Activated CD4-positive, alpha-beta T cell treated with anti-CD3 and anti-CD28 coated beads for 36 hours (primary cell): ENCODE measurements at places on chromosomes 13 and 19. TPM values are rescaled to one million over a fixed set of nuclear protein-coding genes. Genes with fewer than 3 reads are reported as not detected.

Gene SUGT1
- total RNA-seq = 58.3 TPM

Gene ATCAY
- total RNA-seq = not detected

GRCh38 chr13:73664851-73665250 is 469.4 kb downstream of the KLF12 start:
- DNase-seq = no peak

DNA sequence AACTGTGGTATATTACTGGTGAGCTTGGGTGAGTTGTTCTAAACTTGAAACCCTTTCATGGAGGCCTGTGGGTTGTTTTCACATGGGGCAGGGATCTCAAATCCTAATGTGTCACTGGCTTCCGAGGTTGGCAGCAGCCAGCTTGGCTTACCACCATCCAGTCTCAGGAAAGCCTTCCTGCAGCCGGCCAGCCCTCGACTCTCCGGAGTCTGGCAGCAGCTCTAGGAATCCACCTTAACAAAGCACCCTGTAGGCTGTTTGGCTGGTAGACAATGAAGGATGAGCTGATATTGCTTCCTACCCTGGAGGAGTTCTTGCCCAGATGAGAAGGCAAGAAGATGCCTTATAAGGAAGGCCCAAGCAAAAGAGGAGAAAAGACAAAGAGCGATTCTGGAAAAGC is 188.3 kb downstream of the KLF12 start:
- DNase-seq = no peak

Gene ATP8A2
- 0.39 TPM for total RNA-seq
